Left forelimb (tissue), 1 donor: ENCODE measurements at places on chromosomes 4 and X.
A peak's percentile ranks its signal among the peaks of the same experiment; 100 is the strongest.

GRCh38 chrX:120023259-120023658 lies 54.2 kb downstream of the RHOXF2B start:
- no peak for DNase-seq

DNA sequence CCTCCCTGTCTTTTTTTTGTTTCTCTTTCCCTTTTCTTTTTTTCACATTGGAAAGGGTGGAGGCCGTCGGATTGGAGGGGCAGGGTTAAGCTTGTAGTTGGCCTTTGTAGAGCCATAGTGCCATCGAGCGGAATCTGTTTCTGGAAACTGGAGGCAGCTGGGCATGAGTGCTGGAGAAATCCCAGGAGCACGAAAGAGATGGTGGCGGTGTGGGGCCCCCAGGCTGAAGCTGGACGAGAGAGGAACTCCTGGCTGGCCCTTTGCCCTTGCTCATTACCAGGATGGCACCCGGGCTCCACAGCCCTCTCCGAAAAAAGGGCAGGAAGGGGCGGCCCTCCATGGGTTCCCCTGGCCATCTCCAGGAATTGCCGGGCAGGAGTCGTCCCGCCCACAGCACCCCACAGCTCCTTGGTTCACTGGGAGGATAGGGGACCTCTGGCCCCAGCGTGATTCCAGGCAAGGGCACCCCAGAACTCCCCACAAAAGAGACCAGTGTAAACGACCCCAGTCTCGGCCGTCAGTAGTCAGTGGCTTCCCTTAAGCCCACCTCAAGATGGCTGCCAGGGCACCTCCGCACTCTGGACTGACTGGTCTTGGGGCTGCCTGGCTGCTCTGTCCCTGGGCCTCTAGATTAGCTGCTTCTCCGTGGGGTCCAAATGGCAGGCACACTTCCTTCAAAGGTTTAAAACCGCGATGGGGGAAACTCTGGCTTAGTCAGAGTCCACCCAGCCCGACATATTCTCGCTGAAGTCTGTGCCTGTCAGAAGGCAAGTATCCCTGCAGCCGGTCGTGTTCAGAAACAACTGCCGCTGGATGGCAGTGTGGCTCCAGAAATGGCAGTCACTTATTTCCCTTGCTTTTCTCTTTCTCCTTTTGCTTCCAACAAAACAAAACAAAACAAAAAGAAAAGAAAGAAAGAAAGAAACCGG lies 74.1 kb downstream of the NBDY start:
- DNase-seq = no peak

GRCh38 chr4:138805736-138806135 lies 209.8 kb upstream of the NOCT start:
- no peak for DNase-seq

GRCh38 chr4:152968806-152969394 lies 32.8 kb downstream of the FHDC1 start:
- DNase-seq = no peak

DNA sequence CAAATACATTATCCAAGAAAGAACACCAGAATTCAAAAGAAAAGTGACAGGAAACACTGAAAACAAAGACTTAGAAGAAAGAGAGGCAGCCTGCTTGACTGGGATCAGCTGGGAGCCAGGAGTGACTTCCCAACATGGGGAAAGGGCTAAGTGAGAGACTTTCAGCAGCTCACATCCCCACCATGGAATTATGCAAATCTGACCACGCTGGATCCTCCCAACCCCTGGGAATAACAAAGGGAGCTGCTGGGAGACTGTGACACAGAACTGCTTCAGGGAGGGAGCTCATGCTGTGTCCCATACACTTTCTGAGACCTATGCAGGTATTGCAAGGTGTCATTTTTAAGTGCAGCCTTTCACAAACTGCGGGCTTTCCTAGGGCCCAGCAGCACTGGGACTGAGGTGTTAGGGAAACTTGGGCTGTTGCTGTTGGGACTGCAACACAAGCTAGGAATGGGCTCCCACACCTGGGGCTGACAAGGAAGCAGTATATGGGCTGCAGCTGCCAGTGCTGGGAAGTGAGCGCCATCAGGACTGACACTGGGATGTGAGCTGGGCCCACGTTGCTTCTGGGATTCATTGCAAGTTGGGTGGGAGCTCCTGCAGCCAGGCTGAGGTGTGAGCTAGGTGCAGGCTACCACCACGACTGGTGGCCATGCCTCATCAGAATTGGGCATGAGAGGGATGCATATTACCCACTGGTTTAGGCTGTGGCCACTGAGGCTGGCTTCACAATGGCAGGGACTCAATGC lies 139.1 kb downstream of the KDR start:
- DNase-seq = no peak

- DNase-seq = no peak
Observed at GRCh38 chrX:15349046-15349445, 13.7 kb upstream of the PIGA start.

DNA sequence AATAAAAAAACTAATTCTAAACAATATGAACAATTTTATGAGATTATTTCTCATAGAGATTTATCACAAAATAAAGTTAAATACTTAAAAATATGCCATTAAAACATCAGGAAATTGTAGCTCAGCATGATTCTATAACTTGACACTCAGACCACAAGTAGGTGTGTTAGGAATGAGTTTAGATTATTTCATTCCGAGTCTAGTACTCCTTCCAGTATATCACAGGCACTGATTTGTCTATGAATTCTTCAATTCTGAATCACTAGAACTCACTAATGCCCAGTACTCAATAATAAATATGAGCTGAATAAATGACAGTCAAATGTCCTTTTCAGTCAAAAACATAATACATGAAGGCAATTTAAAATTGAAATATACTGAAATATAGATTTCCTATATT lies 22.2 kb downstream of the BOD1L1 start:
- DNase-seq = no peak

- no peak for DNase-seq
Observed at GRCh38 chr4:110412354-110413065, 63.4 kb upstream of the ENPEP start.

DNA sequence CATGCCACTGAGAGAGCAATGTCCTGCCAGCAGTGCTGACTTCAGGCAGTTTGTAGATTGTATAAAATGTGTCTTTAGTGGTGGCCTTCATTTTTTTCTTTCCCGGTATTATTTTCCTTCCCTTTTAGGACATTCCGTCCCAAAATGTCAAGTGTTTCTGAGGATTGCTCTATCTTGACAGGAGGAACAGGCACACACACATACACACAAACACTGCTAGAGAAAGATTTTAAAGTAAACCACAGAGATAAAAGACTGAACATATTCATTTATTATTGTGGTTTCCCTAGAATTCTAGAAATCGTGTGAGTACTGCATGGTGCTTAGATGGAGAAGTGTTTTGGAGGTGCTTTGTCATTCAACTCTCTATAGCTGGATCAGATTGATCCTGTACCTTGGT lies 111.9 kb downstream of the GABRB1 start:
- DNase-seq = no peak

- DNase-seq = no peak
Observed at GRCh38 chr4:86393749-86394148, 33.9 kb upstream of the MAPK10 start.

- DNase-seq = no peak
Observed at GRCh38 chrX:119529345-119530276, 35.6 kb downstream of the STEEP1 start.

GRCh38 chr4:38367642-38368174 lies 296.3 kb upstream of the KLF3 start:
- no peak for DNase-seq

- no peak for DNase-seq
Observed at GRCh38 chrX:18920079-18920478, 63.8 kb downstream of the PHKA2 start.

- no peak for DNase-seq
Observed at GRCh38 chr4:183416879-183417755, 27.3 kb upstream of the CDKN2AIP start.

DNA sequence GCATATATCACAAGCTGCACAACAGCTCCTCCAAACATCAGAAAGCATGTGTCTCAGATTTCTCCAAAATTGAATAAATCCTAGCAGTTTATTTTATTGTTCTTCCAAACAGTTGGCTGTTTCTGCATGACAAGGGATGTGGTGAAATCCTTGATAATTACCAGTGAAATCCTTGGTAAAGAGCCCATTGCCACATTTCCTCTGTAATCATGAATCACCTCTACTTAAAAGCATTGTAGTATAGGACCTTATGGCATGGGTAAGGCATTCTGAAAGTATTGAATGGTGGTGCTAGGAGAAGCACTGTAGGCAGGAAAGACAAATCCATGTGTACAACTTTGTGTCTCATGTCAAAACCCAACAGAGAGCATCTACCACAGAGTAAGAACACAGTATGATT lies 135.8 kb upstream of the NDST3 start:
- DNase-seq = no peak

GRCh38 chr4:40915318-40916217 lies 165.8 kb downstream of the NSUN7 start:
- DNase-seq = no peak

GRCh38 chr4:20268028-20268427 lies 16.3 kb downstream of the SLIT2 start:
- no peak for DNase-seq

GRCh38 chr4:73450398-73451004 lies 14.5 kb downstream of the AFP start:
- no peak for DNase-seq

DNA sequence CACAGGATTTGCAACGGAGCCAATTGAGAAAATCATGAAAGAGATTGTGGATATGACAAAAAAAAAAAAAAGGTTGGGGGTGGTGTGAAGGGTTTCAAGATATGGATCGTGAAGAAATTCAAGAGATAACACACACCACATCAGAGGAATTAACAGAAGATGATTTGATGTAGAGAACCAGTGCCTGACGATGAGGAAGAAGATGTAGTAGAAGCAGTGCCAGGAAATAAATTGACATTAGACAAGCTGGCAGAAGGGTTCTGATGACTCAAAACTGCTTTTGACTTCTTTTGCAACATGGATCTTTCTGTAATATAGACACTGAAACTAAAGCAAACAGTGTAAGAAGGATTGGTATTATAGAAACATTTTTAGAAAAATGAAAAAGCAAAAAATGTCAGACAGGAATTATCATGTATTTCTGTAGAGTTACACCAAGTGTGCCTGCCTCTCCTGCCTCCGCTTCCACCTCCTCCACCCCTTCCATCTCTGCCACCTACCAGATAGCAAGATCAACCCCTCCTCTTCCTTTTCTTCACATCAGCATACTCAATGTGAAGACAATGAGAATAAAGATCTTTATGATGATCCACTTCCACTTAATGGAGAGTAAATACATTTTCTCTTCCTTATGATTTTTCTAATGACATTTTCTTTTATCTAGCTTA lies 127.5 kb upstream of the OTUD4 start:
- no peak for DNase-seq

GRCh38 chr4:38663090-38663800 lies 754 bp upstream of the KLF3 start:
- no peak for DNase-seq

DNA sequence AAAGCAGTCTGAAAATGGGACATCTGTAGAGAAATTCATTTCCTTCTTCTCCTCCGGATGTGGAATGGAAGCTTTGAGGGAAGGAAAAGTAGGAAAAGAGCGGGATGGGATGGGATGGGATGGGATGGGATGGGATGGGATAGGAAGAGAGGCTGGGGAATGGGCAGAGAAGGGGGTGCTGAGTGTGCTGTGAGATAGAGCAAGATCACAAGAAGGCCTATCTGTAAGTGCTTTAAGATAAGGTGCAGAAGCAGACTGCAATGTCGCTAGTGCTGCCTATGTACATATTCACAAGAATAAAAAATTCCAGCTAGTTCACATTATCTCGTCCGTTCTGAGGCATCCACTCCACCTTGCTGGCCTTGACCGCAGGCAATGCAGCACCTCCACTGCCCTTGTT lies 86.2 kb downstream of the IRF2 start:
- DNase-seq = peak; percentile 12

- DNase-seq = no peak
Observed at GRCh38 chrX:16488959-16489358, 161.0 kb upstream of the S100G start.

DNA sequence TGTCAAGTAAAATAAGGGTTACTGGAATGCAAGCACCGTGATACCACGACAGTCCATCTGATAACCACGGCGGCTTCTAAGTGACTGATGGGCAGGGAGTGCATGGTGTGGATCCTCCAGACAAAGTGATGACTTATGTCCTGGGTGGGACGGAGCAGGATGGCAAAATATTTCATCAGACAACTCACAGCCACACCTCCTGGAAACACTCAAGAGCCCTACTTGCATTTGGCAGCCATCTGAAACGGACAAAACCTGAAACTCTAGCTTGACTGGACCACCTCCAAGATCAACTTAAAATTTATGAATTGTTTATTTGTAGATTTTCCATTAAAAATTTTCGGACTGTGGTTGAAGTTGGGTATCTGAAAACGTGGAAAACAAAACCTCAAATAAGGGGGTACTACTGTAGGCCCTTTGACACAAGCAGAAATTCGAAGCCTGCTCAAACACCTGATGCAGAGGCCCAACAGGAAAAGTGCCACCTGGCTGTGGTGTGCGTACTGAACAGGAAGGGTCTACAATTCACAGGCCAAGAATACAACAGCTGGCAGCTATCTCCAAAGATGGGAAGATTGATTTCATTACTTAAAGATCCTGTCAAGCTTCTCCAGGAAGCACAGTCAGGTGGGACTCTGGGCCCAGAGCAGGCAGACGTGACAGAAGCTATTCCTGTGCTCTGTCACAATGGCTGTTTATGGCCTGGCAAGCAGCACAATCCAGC lies 26.0 kb downstream of the LRIT3 start:
- DNase-seq = no peak

GRCh38 chrX:30618160-30618765 lies 35.0 kb upstream of the GK start:
- DNase-seq = no peak

GRCh38 chr4:145605941-145606340 lies 13.2 kb upstream of the MMAA start:
- no peak for DNase-seq

DNA sequence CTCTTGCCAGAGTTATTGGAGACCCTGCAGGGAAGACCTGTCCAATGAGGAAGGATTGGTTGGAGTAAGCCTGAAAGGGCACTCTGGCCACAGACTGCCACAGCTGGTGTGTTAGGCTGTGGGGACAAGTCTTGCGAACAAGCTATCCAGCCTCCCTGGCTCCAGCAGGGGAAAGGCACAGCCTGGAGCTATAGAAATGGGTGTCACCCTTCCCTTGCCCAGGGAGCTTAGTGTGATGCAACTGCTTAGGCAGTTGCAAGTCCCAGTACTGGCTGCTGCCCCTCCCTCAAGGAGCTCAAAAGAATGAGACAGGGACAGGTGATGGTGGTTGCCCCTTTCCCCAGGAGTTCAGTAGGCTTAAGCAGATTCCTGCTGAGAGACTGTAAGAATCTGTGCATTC lies 165.7 kb upstream of the CT83 start:
- DNase-seq = no peak
